ENCODE measurements at places on chromosomes 3 and 15. TPM values are rescaled to one million over a fixed set of nuclear protein-coding genes. Genes with fewer than 3 reads are reported as not detected.

GRCh38 chr15:51202783-51203182, 108.1 kb upstream of the TNFAIP8L3 start:
- no peak for DNase-seq

DNA sequence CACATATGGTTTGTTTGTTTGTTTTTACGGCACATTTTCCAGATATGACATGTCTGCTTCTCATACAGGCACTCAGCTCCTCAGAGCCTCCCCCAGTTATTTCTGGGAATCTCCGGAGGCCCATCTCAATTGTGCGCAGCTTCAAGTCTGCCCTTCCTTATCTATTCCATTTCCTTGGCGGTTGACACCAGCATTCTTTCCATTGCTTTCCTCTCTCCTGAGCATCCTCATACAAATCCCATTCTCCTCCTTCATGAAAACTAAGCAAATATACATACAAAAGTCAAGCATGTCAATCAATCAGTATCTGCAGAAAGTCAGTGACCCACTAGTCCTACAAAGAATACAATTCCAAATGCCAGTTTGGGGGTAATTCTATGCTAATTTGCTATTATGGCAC, 166.7 kb downstream of the SQOR start:
- DNase-seq: no peak

- peak; percentile 62 for DNase-seq
These were observed 39.7 kb upstream of the SPSB4 start for GRCh38 chr3:141011232-141011996.

- DNase-seq: no peak
These were observed 11.9 kb upstream of the CGNL1 start for GRCh38 chr15:57364282-57365007.

GRCh38 chr3:11392014-11392859, 120.0 kb downstream of the ATG7 start:
- DNase-seq: no peak

- no peak for DNase-seq
These were observed 6.8 kb downstream of the ARL8B start for GRCh38 chr3:5128849-5129248.

DNA sequence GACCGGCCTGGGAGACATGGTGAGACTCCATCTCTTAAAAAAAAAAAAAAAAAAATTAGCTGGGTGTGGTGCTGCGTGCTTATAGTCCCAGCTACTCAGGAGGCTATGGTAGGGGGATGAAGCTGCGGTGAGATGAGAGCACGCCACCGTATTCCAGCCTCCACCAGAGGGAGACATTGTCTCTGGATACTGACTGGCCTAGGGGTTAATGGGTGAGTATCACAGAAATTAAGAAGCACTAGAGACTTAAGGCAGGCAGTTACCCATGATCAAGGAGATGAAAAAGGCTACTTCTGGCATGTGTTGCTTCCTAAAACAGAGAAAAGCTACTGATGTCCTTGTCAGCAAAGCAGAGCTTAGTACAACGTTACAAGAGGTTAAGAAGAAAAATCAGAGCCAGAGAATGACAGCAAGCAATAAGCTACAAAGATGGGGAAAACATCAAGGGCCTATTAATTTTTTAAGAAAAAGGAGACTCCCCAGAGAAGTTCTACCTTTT, 8.6 kb downstream of the TFRC start:
- peak; percentile 76 for DNase-seq

- DNase-seq: no peak
These were observed 25.7 kb downstream of the ZMAT3 start for GRCh38 chr3:179045719-179046402.

- DNase-seq: no peak
These were observed 117.4 kb downstream of the IL12A start for GRCh38 chr3:160105907-160106584.

GRCh38 chr3:143973259-143974021, 1.8 kb downstream of the DIPK2A start:
- peak; percentile 82 for DNase-seq

DNA sequence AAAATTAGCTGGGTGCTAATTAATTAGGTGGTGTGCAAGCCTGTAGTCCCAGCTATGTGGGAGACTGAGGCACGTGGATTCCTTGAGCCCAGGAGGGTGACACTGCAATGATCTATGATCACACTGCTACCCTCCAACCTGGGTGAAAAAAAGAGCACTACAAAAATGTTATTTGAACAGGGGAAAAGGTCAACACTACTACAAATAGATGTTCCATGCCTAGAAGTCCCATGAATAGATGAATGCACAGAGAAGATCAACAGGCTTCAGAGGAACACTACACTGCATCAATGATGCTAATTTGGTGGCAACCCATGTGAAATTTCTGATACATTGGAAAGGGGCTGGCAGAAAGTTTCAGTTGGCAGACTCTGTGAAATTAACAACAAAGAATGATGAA, 105.4 kb upstream of the FHIT start:
- no peak for DNase-seq

DNA sequence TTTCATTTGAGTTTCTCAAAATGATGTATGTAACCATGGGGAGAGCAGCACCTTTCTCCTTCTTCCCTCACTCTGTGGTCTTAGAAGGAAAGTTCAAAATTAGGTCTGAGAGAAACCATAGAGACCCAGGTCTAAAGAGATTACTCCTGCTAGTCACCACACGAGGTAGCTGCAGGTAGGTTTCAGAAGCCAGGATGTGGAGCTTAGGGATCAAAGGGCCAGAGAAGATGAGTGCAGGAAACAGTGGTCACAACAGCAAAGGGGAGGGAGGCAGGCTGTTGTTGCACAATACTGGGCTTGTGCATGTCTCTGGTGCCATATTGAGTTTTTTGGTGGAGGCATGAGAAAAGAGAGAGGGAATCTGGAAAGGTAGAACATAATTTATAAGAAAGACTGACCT, 583.6 kb downstream of the AGBL1 start:
- no peak for DNase-seq

DNA sequence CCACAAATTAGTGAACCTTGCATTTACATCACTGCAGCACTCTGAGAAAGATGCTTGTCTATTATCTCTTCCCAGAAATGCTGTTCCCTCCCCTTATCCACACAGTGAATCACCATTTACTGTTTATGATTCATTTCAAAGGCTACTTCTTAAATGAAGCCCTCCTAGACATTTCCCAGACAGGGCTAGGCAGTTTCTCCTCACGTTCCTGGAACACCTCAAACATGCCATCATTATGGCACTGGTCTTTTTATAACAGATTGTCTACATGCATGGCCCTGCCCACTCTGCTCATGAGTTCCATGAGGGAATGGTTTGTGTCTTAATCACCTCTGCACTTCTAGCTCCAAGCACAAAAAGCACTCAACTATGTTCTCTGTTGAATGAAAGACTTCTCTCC, 32.2 kb upstream of the TM2D3 start:
- DNase-seq: no peak

DNA sequence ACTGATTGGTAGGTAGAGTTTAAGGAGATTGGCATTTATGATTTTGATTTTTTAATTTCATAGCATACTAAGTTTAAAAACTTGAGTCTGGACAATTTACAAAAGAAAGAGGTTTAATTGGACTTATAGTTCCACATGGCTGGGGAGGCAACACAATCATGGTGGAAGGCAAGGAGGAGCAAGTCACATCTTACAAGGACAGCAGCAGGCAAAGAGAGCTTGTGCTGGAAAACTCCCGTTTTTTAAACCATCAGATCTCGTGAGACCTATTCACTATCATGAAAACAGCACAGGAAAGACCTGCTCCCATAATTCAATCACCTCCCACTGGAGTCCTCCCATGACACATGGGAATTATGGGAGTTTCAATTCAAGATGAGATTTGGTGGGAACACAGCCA, 630.9 kb upstream of the NR2F2 start:
- no peak for DNase-seq

GRCh38 chr3:94061297-94061696, 1.4 kb downstream of the DHFR2 start:
- DNase-seq: no peak

GRCh38 chr15:94164202-94164807, 67.1 kb upstream of the MCTP2 start:
- DNase-seq: peak; percentile 41

DNA sequence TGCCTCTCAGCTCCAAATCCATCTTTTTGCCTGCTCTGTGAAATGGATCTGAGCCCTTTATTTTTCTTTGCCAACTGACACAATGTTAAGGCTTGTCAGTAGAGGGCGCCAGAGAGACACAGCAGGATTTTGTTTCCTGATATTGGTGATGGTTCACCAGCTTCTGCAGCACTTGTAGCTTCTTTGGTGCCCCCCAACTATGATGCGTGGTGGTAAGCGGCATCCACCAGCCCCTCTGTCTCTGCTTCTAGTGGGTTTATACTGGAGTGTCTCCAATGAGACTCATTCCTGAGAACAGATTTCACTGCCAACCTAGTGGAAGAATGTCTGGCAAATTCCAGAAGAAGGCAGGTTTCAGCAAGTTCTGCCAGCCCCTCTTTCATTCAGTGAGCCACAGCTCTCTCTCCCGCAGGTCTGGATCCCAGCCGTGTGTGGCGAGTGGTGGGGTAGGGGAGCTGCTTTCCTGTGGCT, 471.9 kb upstream of the FRG2C start:
- DNase-seq: peak; percentile 43

DNA sequence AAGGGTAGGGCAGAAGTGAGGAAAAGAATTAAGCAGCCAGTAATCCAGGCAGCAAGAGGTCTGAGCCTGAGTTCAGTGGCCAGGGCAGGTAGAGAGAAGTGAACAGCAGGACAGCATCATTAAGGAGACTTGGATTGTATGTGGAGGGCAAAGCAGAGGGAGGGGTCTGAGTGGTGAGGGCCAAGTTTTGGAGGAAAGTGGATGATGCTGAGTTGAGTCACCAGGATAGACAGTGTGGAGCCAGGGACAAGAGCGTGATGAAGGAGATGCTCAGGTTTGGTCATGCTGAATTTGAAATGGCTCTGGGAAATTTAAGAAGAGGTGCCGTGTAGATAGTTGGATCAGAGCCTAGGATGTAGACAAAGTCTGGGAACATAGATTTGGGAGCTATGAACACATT, 93.1 kb downstream of the ARHGEF26 start:
- DNase-seq: no peak

GRCh38 chr3:27573780-27574437, 89.7 kb upstream of the SLC4A7 start:
- no peak for DNase-seq

DNA sequence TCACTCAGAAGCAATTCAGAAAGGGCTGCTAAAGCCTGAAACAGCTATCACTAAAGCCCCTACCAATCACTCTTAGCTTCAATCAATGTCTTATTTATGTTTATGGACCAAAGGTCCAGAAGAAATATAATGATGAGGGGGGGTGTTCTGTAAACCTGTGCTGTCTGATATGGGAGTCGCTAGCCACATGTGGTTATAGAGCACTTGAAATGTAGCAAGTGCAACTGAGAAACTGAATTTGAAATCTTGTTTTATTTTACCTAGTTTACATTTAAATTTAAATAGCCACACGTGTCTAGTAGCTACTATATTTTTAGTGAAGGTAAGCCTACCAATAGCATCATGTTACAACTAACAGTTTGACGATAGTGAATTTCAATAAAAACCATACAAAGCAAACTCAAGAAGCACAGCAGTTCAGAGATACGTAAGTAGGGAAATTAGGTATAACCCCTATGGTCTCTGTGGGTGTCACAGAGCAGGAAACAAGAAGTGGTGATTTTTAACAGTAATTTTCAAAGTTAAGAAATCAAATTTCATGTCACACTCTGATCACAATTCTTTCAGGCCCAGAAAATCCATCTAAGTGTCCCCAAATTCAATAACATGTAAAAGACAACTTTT, 3.6 kb downstream of the POU1F1 start:
- DNase-seq: no peak

GRCh38 chr3:45026957-45027356, 854 bp downstream of the CLEC3B start:
- DNase-seq: no peak

- no peak for DNase-seq
These were observed 4.7 kb downstream of the GNL3 start for GRCh38 chr3:52690560-52690959.

DNA sequence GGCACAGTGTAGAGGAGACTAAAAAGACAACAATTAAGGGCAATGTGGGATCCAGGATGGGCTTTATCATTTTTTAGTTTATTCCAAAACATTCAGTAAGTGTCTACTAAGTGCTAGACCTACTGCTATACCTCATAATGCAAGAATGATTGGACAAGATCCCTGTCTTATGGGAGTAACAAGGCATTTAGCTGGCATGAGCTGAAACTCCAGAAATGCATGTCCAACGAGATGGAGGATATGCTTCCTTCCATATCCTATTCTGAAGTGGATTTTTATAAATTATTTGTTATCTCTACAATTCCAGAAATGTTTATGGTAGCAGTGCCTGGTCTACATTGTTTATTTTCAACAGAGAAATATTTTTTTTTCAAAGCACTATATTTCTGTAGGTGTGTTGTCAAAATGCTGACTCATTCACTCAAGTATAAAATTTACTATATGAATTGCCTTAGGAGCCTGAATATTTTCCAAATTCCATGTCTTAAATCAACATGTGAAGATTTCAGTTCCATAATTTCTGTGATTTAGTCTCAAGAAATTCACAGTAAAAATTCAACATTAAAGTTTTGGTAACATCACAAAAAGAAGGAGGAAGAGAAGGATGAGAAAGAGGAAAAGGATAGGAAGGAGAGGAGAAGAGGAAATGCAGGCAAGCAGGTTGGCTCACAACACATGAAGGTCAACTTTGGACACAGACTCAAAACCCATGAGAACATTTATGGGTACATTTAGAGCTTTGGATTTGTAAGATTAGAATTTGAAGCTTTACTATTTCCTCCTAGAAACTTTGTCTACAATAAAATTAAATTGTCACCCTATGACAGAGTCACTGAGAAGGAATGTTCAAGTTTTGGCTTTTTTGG, 88.6 kb downstream of the P3H2 start:
- no peak for DNase-seq

- no peak for DNase-seq
These were observed 270.5 kb downstream of the FAM43A start for GRCh38 chr3:194955979-194956696.

DNA sequence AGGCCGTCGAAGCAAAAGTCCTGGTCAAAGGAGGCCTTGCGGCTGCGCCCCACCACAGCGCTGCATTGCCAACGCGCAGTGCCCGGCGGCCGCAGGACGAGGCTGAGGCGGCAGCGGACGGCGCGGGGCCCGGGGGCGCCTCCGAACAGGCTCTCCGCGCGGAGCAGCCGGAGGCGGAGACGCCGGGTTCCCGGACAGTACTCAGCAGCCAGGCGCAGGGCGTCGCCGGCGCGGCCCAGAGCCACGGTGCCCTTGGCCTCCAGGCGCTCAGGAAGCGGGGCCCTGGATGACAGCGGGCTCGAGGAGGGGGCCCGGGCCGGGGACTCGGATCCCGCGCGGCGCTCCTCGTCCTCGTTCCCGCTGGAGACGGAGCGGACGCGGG, 1.1 kb downstream of the C2CD4B start:
- DNase-seq: no peak

GRCh38 chr3:87006844-87007439, 16.0 kb upstream of the VGLL3 start:
- no peak for DNase-seq

The SERINC4 gene
- polyA plus RNA-seq: 0.70 TPM

The CIB1 gene
- polyA plus RNA-seq: 259 TPM

The RETNLB gene
- polyA plus RNA-seq: not detected

The NR2F2 gene
- polyA plus RNA-seq: not detected

The SLC12A1 gene
- not detected for polyA plus RNA-seq

The ARRDC4 gene
- polyA plus RNA-seq: 1.5 TPM

The GOLGA8T gene
- polyA plus RNA-seq: not detected

The GATA2 gene
- polyA plus RNA-seq: not detected

The USP3 gene
- polyA plus RNA-seq: 76.1 TPM

The CYP8B1 gene
- polyA plus RNA-seq: not detected

The PLSCR5 gene
- polyA plus RNA-seq: not detected

The MAP4 gene
- polyA plus RNA-seq: 67.1 TPM

The IP6K1 gene
- 38.8 TPM for polyA plus RNA-seq

The FAM98B gene
- 3.3 TPM for polyA plus RNA-seq

The U2SURP gene
- polyA plus RNA-seq: 115 TPM

The PLCB2 gene
- 37.5 TPM for polyA plus RNA-seq

The GPR171 gene
- polyA plus RNA-seq: 123 TPM

The POLQ gene
- polyA plus RNA-seq: 0.32 TPM
